Fibroblast of skin of abdomen (primary cell): ENCODE measurements at places on chromosomes 16 and 17.
A peak's percentile ranks its signal among the peaks of the same experiment; 100 is the strongest.

DNA sequence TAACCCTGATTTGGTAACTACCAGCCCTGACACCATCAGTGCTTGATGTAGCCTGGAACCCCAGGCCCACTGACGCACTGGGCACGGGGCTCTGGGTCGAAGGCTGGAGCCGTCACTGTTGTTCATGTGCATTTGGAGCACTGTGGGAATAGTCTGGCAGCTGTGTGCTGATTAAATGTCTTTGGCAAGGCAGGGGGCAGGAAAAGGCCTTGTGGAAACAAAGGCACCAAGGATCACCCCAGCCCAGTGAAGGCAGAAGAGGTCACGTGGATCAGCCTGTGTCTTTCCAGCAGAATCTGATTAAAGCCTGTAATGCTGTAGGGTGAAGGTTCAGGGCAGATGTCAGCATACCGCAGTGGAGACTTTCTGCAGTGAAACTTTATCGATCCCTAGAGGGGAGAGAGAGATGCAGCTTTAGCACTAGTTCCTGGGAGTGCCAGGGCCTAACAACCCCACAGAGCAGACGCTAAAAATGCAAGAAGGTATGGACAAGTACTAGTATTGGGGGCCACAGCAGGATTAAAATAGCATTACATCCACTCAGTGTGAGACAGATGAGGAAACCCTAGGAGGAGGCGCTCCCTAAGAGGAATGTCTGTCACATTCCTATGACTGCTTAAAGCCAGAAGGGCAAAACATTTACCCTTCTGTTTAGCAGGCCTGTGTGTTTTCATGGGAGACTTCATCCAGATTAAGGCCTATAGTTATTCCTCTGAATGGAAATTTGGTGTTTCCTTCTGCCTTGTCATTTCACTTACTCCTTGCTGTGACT, 9.7 kb downstream of the ZNHIT3 start:
- no peak for DNase-seq

DNA sequence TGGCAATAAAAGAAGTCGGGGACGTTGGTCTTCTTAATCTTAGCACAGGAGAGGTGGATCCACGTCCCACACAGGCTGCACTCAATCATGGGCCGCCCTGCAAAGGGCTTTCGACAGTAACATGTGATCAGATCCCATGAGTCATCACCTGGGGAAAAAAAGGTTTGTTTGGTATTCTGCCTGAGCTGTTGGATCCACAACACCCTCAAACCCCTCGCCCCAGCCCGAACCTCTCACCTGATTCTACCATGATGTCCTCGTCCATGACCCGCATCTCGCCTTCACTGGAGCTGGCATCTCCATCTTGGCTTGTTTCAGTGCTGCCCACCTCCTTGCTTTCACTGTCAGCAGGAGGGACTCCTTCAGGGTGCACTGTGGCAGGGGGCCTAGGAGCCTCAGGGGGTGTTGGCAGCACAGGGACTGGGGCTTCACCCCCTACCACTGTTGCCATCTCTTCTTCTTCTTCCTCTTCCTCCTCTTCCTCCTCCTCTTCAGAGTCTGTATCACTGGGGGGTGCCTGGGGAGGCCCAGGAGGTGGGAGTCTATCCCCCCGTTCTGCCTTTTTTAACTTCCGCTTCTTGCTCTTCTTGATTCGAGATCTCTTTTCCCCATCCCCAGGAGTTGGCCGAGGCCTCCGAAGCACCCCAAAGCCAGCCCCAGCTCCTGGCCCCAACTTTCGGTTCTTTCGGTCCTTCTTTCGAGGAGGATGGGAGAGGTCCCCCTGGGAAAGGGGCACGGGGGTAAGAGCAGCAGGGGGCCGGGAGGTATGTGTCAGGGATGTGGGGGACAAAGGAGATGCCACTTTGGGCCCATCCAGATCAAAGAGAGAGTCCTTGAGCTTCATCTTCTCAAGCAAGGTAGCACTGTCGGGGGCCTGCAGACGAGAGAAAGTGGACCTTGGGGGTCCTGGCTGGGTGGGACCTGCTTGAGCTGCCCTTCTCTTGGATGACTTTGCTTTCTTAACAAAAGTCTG, 1.7 kb upstream of the DVL2 start:
- no peak for DNase-seq

- no peak for DNase-seq
These were observed 132.6 kb upstream of the NOL11 start for GRCh38 chr17:67585077-67585602.

DNA sequence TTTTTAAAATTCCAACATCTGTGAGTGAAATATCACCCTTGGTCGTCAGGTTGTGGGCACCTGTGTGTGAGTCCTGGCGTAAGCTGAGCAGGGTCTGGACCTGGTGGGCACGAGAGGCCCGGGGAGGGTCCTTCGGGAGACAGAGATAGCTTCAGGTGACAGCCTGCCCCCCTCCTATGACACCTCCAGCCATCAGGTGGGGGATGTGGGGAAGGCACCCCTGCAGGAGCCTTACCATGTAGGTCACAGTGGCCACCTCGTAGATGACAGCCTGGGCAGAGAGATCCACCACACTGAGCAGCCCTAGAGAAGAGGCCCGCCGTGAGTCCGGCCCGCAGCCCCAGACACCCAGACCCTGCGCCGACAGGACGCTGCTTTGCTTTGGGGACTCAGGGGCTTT, 11.2 kb downstream of the SLC47A2 start:
- DNase-seq, result no peak

DNA sequence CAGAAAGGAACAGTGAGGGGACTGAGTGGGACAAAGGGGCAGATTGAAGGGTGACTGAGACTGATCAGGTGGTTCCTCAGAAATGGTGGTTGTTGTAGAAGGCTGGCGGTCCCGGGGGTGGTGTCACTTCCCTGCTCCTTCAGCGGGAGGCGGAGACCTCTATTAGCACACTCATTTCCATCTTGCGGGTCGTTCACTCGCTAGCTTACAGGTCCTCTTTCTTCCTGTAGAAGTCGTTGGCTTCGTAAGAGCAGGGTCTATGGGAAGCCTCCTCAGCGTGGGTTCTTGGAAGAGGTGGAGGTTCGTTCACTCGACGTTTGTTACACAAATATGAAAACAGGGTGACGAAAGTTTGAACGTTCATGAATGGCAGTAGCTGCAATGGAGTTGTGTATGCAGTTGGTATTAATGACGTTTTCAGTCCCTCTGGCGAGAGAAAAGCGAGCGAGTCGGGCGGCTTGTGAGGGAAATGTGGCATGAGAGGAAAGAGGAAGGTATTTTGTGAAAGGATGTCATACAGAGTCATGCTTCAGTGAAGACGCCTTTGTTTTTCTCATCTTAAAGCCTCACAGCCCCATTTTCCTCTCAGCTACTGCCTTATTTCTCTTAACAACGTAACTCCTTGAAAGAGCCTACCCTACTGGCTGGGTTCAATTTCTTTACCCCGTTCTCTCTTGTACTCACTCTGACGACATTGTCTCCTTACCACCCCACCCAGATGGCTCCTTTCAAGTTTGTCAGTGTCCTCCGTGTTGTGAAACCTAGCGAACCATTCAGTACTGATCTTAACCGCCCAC, 667 bp downstream of the EFCAB13 start:
- peak; percentile 18 for DNase-seq
